T-helper 2 cell (primary cell): ENCODE measurements at places on chromosomes 1 and 21.

DNA sequence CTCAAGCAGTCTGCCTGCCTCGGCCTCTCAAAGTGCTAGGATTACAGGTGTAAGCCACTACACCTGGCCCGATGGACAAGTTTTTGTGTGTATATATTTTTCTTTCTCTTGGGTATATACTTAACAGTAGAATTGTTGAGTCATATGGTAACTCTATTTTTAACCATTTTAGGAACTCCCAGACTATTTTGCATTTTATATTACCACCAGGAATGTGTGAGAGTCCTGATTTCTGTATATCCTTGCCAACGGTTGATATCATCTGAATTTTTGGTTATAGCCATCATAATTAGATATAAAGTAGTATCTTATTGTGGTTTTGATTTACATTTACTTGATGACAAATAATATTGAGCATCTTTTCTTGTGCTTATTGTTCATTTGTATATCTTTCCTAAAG is 20.7 kb downstream of the FNBP1L start:
- DNase-seq = no peak

- no peak for DNase-seq
Measured at GRCh38 chr1:162215902-162216301, 146.4 kb downstream of the NOS1AP start.

GRCh38 chr1:66239834-66240233 is 294.1 kb upstream of the SGIP1 start:
- no peak for DNase-seq

GRCh38 chr21:36175771-36176565 is 19.3 kb downstream of the DOP1B start:
- DNase-seq = no peak

DNA sequence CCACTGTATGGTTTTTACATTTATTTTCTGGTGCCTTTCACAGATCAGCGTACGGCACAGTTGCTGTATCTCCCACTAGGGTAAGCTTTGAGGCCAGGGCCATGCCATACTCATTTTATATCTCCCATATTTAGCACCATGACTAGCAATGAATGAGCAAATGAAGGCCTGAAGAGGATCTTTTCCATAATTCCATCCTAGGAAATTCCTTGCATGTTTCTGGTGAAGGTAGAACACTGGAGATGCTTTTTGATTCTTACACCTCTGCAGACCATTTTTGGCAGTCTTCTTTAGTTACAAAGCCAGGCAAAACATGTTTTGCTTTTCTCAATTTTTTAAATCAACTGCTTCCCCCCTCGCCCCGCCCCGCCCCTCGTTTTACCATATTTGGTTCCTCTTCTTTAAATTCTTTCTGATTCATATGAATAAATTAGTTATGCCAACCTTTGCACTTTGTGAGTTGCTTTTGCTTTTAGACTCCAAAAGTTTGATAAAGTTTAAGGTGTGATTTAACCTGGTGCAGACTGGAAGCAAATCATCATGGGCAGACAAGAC is 78.9 kb upstream of the AK4 start:
- no peak for DNase-seq

DNA sequence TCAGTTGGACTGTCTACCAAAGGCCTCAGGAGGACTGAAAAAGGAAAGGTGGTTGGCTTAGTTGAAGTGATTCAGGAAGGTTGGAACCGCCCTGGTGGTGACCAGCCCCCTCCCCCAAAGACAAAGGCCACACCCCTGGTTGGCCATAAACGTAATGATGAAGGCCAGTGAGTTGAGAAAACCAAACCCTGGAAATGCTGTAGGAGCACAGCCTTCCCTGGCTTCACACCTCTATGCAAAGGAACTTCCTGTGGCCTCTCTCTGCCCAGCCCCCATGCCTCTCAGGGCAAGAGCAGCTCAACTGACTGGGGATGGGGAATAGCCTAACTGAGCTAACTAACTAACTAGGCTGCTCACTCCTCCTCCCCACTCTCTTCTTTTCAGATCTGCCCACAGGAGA is 90.4 kb downstream of the NPHP4 start:
- no peak for DNase-seq

- no peak for DNase-seq
Measured at GRCh38 chr21:22438428-22439086, 1440.3 kb downstream of the NCAM2 start.

- DNase-seq = peak; percentile 71
Measured at GRCh38 chr1:18951818-18952391, 4.6 kb downstream of the IFFO2 start.

DNA sequence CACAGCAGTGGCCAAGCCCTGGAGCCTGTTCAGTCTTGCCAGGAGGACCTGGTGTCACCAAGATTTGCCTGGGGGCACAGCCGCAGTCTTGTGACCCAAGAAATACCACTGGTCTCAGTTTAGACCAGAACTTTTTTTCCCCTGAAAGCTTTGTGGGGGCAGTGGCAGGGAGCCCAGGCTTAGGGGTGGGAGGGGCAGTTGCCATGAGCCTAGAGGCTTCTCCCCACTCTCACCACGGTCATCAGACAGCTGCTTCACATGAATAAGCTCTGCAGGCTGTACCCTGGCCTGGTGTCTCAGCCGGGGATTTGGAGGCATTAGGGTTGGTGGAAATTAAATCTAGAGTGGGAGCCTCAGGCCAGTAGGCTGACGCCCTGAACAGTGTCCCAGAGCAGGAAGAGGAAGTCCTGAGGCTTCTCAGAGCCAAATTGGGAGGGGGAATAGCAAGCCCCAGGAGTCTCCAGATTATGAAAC is 73.7 kb downstream of the SLC16A1 start:
- no peak for DNase-seq

- no peak for DNase-seq
Measured at GRCh38 chr1:184888505-184888904, 85.8 kb downstream of the NIBAN1 start.

DNA sequence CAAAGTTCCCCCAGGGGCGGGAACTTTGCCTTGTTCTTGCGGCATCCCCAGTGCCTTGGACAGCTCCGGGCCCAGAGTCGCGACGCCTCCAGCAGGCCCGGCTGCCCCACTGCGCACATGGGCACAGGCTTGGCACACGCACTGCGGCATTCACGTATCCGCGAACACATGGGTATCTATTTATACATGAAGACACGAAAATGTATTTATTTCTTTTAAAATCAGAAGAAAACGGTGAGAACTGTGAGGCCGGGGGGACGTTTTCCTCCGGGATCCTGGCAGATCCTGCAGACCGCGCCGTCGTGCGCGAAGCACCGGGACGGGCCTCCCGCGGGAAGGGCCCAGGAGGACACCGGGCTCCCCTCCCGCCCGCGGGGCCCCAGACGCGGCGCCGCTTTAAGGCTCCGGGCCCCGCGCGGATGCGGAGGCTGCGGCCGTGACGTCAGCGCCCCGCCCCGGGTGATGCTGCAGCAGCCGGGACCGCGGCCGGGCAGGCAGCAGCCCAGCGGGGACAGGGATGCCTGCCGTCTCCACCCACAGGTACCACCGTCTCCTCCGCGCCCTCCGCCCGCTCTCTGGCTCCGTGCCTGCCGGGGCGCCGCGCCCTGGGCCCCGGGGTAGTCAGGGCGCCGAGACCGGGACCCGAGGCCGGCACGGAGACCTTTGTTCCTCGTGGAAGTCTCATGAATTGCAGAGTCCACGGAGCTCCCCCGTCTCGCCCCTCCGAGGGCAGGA is at the start of gene SLC45A1:
TSS of gene SLC45A1 (plus strand) at position 468 of the 735 bp plus-strand sequence. CDS start 6,216 bp downstream, outside the sequence.
- peak; percentile 75 for DNase-seq

DNA sequence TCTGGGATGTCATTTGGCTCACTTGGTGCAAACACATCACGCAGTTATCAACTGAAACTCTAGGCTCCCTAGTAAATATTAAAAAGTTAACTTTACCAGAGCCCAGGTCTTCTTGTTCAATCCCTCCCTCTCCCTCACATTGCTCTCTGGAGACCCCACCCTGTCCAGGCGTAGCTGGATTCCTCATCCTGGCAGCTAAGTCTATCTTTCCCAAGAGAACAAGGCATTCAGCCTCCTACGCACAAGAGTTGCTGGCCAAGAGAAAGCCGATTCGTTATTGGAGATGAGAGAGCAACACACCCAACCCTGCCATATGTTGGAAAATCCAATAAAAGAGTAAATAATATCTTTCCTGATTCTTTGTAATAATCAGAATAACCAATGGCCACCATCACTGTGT is 117.9 kb downstream of the SLC30A10 start:
- no peak for DNase-seq

DNA sequence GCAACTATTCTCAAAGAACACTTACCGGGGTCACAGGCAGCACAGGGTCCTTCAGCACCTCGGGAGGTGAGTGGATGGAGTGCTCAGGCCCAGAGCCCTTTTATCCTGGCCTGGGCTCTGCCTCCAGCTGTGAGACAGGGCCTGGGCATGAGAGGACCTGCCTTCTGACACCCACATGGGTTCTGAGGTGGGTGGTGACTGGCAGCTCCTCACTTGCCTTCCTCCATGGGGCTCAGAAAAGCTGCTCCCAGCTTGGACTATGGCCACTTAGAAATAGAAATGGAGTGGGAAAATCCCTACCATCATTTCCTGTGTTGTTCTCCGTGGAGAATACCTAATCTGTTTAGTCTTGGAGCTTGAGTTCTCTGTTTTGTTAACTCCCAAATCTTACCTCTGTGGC is at the start of gene LCE1C:
TSS of gene LCE1C (minus strand) at position 76 of the 400 bp plus-strand sequence. CDS start 1,173 bp downstream, outside the sequence.
- DNase-seq = no peak

- DNase-seq = no peak
Measured at GRCh38 chr1:204103431-204103741, 30.5 kb downstream of the SOX13 start.

DNA sequence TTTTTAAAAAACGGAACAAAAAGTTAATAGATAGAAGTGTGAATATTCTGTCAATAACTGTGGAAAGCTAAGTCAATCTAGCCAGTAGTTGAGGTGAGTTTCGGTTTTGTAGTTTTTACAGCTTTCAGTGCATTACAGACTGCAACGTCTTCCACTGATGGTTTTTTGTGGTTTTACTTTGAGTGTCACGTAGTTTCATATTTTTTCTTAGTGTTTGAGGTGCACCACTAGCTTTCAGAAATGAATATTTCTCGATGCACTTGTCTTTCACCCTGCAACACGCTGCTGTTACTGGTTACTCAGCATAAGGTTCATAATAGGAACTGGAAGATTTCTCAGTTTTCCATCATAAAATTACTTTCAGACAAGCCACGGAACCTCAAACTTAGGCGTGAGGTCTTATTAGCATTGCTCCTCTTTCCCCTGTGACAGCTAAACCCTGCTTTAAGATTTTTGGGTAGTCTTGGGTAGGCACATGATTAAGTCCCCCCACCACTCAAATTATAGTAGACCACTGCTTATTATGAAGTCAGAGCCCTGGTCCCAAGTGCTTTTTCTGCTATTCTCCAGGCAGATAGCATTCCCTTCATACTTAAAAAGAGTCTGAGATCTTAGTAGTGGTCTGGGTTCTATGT is 1412.7 kb downstream of the KCNT2 start:
- DNase-seq = no peak

DNA sequence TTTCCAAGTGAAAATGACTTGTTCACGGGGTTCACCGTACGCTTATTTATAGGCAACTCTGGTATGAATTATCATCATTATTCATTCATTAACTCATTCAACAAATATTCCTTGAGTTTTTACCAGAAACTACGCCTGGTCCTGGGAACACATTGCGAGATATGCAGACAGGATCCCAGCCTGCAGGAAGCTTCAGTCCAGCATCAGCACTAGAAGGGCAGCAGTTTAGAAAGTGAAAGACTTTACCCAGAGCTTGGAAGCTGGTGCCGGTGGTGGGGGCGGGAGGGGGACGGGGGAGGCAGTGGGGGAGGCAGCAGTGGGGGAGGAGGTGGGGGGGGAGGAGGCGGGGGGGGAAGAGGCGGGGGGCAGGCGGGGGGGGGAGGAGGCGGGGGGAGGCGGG is 55.9 kb downstream of the SETD4 start:
- no peak for DNase-seq

DNA sequence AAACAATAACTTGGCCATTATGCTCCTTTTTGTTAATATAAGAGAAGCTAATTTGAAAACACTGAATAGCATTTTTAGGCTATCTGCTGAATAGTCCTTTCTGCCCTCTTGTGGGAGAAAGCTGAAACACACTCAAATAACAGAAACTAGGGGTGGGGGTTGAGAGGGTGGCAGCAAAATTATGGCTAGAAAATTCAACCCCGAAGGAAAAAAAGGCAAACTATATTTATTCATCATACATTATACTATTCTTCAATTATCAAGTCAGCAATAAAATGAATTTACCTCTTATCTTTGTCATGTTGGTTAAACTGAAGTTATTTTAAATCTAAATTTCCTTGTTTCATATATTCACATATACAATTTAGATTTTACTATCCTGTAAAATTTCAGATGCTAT is 255.9 kb downstream of the FAF1 start:
- no peak for DNase-seq

DNA sequence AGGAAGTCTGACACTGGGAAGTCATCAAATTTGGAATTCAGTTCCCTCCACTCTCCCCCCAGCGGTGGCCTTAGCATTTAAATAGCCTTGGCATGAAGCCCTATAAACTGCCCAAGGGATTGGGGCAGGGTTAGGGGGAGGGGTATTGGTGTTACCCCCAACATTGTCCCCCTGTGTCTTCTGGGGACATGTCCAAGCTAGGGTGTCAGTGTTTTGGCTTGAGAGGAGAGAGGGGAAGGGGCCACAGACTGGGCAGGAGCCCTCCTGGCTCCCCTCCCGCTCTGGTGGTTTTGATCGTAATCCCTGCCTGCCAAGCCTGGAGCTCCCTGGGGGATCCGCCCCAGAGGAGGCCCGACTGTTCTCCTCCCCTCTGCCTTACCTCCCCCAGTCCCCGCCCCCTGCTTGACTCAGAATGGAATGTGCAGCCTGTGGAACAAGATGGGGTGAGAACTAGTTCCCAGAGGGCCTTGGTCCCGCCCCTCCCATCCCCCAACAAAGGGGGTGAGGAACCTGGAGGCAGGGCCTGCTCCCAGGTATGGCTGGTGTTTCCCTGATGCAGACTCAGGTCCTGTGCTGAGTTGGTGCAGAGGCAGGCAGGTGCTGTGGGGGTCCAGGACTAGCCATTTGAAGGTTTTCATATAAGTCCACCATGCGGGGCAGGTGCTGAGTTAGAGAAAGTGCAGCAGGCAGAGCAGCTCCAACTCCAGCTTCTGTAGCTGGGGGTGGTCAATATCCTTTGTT is 7.4 kb downstream of the SOX13 start:
- no peak for DNase-seq

DNA sequence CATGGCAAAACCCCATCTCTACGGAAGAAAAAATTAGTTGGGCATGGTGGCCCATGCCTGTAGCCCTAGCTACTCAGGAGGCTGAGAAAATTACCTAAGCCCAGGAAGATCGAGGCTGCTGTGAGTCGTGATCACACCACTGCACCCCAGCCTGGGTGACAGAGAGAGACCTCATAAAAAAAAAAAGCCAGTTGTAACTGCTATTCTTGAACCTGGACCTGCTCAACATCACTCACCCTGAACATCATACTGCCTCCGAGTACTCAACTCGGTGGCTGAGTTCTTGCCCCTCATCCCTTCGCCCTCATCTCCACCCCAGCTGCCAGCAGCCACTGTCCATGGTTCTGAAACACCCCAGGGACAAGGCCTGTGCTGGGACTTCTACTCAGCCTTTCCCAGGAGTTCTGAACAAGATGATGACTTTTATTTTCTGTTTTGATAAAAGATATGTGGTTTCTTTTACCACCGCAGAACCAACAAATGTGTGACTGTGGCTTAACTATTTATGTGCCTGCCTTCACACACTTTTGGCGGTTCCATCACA is 5.4 kb upstream of the DISP3 start:
- no peak for DNase-seq

- DNase-seq = no peak
Measured at GRCh38 chr1:31297277-31298247, 730 bp downstream of the ZCCHC17 start.
